Prostate gland (tissue), 2 donors: ENCODE measurements at places on chromosomes 16 and 17.
A peak's percentile ranks its signal among the peaks of the same experiment; 100 is the strongest.

GRCh38 chr17:13104576-13104975, 86.7 kb upstream of the ELAC2 start:
- H3K27me3 ChIP-seq, result peaks cover 4% of the 10 kb centered on the region
- H3K4me1 ChIP-seq, result no peaks in the 10 kb centered on the region
- no peaks in the 10 kb centered on the region for H3K36me3 ChIP-seq
- DNase-seq, result no peak

- no peaks in the 10 kb centered on the region for H3K27me3 ChIP-seq
- no peak for DNase-seq
- H3K4me3 ChIP-seq, result peak overlapping the region; percentile 39
- no peaks in the 10 kb centered on the region for H3K36me3 ChIP-seq
- H3K4me1 ChIP-seq, result no peaks in the 10 kb centered on the region
Observed at GRCh38 chr17:77888242-77889134, 70.0 kb upstream of the TNRC6C start.

DNA sequence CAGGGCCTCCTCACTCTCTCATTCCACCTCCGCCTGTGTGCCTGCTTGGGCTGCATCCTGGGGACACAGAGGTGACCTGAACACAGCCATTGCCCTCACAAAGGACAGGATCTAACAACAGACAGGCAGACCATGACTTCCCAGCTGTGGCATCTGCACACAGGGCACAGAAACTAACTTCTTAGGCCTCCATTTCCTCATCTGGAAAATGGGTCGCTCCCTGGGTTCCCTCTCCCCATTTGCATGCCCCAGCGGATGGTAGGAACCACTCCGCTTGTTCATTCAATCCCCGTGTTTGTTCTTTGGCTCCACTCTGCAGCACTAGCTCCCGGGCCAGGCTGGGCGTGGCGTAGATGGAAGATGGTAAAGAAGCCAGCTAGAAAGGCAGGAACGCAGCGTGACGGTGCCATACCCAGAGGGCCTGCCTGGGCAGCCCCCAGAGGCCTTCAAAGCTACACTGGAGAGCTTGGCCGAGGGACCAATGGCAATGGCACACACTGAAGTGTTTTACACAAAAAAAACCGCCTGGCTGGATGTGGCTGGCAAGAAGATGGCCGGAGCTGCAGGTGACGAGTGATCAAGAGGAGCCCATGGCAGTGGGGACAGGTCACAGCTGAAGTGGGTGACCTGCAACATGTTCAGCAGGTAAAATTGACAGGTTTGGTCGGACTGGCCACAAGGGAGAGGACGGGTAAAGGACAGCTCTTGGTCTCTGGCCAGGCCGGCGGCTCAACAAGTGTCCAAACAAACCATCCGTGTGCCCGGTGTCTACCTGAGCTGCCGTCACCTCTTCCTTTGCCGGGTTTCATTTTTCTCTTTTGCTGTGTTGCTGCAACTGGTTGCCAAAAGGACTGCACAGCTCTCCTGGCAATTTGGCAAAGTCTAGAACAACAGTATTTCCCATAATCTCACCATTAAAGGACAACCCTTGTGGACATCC, 66.9 kb downstream of the SOCS1 start:
- no peak overlapping the region for H3K27ac ChIP-seq
- peak; percentile 75 for DNase-seq
- H3K4me3 ChIP-seq, result no peak overlapping the region
- H3K36me3 ChIP-seq, result no peaks in the 10 kb centered on the region

GRCh38 chr17:17151962-17152361, 54.2 kb downstream of the PLD6 start:
- no peaks in the 10 kb centered on the region for H3K27me3 ChIP-seq
- peaks cover 26% of the 10 kb centered on the region for H3K36me3 ChIP-seq
- DNase-seq, result peak; percentile 71
- H3K4me1 ChIP-seq, result no peaks in the 10 kb centered on the region

DNA sequence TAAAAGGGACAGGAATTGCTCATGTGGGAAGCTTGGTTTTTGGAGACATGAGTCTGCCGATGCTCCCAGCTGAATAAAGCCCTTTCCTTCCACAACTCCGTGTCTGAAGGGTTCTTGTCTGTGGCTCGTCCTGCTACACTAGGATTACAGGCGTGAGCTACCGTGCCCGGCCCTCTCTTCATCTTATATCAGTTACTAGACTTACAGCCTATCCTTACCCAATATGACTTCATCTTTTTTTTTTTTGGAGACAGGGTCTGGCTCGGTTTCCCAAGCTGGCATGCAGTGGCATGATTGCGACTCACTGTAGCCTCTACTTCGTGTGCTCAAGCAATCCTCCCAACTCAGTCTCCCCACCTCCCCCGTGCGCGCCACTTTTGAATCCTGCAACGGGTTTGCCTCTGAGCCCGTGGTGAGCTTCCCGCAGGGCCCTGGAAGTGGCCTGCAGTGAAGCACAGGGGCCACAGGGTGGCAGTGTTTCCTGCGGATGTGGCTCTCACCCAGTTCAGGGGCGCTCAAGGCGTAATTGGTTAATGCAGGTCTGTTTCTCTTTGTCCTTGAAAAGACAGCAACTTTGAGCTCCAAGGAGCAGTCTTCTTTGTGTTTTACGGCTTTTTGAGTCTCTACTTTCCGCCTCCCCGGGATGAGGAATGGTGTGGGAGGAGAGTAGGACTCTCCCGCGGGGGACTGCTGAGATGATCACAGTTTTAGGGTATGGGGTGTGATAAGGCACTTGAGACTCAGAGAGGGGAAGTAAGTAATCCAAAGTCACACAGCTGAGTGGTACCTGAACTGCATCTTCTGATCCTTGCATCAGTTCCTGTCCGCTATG, 22.7 kb upstream of the GPRC5B start:
- H3K4me1 ChIP-seq, result no peaks in the 10 kb centered on the region
- H3K27ac ChIP-seq, result no peak overlapping the region
- no peaks in the 10 kb centered on the region for H3K36me3 ChIP-seq
- H3K4me3 ChIP-seq, result no peak overlapping the region
- DNase-seq, result peak; percentile 57

DNA sequence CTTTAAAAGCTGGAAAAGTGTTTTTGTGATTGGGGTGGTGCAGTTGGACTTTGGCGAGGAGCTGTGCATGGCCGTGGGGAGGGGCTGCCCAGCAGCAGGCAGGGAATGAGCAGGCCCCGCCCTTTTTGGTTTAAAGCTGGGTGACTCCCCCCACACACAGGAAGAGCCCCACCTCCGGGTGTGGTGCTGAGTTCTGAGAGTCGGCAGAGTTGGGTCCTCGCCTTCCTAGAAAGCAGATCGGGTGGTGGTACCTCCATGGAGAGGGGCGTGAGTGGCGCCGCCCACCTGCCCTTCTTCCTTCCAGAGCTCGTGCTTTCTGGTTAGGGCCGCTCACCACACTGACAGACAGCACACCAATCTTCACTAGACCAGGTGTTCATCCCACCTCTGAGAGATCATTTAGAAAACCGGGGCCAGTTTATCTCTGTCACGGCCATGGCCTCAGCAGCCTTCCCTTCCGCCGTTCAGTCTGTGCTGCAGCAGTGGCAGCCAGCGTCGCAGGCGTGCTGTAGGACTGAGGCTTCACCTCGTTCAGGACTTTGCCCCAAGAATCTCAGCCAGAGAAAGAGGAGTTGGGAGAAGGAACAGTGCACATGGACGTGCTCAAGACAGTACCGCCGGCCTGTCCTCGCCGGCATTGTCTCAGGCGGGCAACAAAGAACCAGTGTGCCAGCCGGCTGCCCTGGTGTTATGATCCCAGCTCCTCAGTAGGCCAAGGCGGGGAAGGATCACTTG, 144.0 kb upstream of the CHMP6 start:
- no peak for DNase-seq
- no peaks in the 10 kb centered on the region for H3K4me1 ChIP-seq
- no peak overlapping the region for H3K27ac ChIP-seq
- no peaks in the 10 kb centered on the region for H3K27me3 ChIP-seq
- no peak overlapping the region for H3K4me3 ChIP-seq

DNA sequence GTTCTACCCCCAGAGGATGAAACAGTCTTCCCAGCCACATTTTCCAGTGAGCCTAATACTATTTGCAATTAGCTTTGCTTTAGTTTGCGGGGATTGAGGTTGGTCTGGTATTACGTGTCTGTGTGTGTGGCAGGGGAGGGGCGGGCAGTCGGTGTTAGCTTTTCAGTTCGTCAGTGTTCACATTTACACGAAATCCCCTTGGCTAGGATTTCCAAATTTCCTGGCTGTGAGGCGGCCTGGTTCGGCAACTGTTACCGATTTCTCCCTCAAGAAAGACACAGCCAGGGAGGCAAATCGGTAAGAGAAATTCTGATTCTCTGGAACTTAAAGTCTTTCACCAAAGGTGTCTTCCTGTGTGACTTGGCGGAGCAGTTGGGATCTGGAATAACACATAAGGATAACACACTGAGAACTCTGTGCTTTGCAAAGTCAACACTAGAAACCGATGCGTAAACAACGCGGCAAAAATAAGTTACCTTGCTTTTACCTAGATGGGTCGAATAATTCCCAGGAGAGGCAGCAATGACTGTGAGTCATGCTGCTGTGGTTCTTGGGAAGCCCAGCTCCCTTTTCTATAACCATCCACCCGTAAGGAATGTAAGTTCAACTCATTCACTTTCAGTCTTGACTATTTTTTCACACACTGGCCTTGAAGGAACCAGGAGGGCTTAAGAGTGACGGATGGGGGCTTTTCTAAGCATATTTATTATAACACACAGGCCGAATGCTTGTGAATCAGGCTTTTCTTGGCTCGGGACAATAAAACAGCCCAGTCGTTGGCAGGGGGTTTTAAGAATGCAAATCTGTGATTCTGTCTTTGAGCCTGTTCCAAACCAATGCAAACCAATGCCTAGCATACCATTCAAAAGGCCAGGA, 24.2 kb downstream of the GPRC5B start:
- peak overlapping the region; percentile 40 for H3K27ac ChIP-seq
- H3K4me1 ChIP-seq, result no peaks in the 10 kb centered on the region
- no peaks in the 10 kb centered on the region for H3K27me3 ChIP-seq
- no peaks in the 10 kb centered on the region for H3K36me3 ChIP-seq

DNA sequence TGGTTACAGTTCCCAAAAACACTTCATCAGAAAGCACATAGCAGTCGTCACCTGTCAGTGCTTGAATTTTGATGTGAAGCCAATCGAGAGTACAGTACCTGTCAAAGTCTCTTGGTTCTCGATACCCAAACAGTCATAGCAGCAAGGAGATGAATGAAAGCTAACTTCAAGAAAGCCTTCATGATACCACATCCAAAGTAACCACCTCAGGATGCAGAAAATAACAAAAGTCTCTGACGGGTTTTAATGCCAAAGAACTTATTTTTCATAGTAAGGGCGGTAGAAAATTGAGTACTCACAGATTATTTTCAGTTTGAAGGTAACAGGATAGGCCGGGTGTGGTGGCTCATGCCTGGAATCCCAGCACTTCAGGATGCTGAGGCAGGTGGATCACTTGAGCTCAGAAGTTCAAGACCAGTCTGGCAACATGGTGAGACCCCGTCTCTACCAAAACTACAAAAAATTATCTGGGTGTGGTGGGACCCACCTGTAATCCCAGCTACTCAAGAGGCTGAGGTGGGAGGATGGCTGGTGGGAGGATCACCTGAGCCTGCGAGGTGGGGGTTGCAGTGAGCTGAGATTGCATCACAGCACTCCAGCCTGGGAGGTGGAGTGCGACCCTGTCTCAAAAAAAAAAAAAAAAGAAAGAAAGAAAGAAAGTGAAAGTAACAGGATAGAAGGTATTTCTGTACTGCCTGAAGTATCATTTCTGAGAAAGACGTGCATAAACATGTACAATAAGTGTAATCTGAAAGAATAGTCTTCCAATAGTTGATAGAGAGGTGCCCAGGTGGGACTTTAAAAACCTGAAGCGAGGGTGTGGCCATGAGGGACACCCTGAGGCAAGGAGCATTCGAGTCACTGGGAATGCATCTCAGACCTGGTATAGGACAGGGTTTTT, 15.4 kb downstream of the MFSD11 start:
- no peaks in the 10 kb centered on the region for H3K27me3 ChIP-seq
- no peak overlapping the region for H3K27ac ChIP-seq
- H3K36me3 ChIP-seq, result no peaks in the 10 kb centered on the region
- H3K4me1 ChIP-seq, result no peaks in the 10 kb centered on the region
- DNase-seq, result no peak

DNA sequence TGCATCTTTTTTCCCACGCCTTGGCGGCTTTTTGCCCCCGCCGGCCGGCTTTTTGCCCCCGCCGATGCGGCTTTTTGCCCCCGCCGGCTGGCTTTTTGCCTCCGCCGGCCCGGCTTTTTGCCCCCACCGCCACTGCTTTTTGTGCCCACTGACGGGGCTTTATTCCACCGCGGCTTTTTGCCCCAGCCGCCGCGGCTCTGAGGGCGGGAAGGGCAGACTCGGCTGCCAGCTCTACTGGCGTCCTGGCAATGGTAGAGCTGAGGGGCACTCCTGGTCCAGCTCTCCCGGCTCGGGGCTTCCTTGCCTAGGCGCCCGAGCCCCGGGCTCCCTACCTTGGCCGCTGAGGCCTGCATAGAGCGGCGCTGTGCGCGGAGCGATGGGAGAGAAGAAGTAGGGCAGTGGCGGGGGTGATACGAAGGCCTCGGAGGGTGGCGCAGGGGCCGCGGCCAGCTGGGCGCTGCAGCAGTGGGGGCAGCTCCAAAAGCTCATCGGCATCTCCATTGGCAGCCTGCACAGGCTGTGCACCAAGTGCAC, 591.4 kb downstream of the TP53TG3F start:
- peaks cover 4% of the 10 kb centered on the region for H3K27me3 ChIP-seq
- H3K4me3 ChIP-seq, result no peak overlapping the region
- no peaks in the 10 kb centered on the region for H3K4me1 ChIP-seq
- H3K36me3 ChIP-seq, result no peaks in the 10 kb centered on the region

DNA sequence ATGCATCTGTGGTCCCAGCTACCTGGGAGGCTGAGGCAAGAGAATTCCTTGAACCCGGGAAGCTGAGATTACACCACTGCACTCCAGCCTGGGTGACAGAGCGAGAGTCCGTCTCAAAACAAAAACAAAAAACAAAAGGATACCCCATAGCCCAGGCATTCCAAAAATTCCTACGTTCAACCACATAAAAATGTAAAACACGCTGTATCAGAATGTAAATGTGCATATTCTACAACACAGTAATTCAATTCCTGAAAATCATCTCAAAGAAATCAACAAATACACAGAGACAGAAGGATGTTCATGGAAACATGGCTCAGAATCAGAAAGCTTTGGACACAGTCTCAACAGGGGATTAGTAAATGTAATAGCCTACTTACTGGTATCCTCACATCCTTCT, 33.0 kb downstream of the COG7 start:
- no peaks in the 10 kb centered on the region for H3K27me3 ChIP-seq
- peaks cover 12% of the 10 kb centered on the region for H3K4me1 ChIP-seq
- DNase-seq, result no peak
- no peaks in the 10 kb centered on the region for H3K36me3 ChIP-seq

DNA sequence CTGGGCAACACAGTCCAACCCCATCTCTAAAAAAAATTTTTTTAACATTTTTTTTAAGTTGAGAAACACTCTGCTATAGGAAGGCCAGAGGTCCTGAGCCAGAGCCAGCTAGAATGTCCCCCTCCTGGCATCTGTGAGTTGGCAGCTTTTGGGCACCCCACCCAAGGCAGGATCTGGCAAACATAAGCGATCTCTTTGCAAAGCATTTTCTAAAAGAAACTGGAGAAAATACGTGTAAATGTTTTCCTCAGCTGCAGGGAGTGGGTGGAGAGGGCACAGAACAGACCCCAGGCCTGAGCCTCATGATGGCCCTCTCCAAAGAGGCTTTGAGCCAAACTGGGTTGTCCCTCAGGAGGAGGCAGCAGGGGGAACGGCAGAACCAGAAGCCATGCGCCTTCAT, 11.7 kb downstream of the CAVIN1 start:
- no peak overlapping the region for H3K4me3 ChIP-seq
- DNase-seq, result no peak
- no peaks in the 10 kb centered on the region for H3K36me3 ChIP-seq
- H3K27me3 ChIP-seq, result no peaks in the 10 kb centered on the region
- peaks cover 21% of the 10 kb centered on the region for H3K4me1 ChIP-seq
